Vagina (tissue), 2 donors: ENCODE measurements at places on chromosomes 12 and 14.

DNA sequence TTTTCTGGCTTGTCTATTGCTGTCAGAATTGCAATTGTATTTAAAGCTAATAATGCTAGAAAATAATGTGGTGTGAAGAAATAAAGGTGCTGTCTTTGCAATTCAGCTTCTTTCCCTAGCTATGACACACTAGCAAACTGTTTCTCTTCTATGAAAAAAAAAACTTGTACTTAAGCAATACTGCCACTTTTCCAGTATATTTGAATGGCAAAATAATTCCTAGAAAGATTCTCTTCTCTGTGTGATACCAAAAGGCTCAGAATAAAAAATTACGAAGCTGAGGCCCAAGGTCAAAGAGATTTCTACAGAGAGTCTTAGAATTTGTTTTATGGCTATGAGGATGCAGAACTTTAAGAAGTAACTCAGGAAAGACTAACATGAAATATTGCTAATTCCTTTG, 235.5 kb downstream of the ADAMTS20 start:
- DNase-seq, result no peak
- H3K36me3 ChIP-seq, result no peaks in the 10 kb centered on the region
- no peaks in the 10 kb centered on the region for H3K4me1 ChIP-seq
- no peaks in the 10 kb centered on the region for H3K27me3 ChIP-seq

- no peak for DNase-seq
- no peak overlapping the region for H3K4me3 ChIP-seq
- no peaks in the 10 kb centered on the region for H3K36me3 ChIP-seq
These were observed 1230.4 kb downstream of the AACS start for GRCh38 chr12:126295652-126296051.

GRCh38 chr12:54364413-54364812, at the start of gene GPR84:
Gene GPR84, minus strand, starts transcription at chr12:54364486. Its CDS starts 635 bp downstream, at chr12:54363851.
- no peaks in the 10 kb centered on the region for H3K27me3 ChIP-seq
- DNase-seq, result no peak
- no peak within 1 kb of the TSS for H3K4me3 ChIP-seq
- H3K4me1 ChIP-seq, result peaks cover 6% of the 10 kb centered on the region
- H3K27ac ChIP-seq, result no peak within 1 kb of the TSS

DNA sequence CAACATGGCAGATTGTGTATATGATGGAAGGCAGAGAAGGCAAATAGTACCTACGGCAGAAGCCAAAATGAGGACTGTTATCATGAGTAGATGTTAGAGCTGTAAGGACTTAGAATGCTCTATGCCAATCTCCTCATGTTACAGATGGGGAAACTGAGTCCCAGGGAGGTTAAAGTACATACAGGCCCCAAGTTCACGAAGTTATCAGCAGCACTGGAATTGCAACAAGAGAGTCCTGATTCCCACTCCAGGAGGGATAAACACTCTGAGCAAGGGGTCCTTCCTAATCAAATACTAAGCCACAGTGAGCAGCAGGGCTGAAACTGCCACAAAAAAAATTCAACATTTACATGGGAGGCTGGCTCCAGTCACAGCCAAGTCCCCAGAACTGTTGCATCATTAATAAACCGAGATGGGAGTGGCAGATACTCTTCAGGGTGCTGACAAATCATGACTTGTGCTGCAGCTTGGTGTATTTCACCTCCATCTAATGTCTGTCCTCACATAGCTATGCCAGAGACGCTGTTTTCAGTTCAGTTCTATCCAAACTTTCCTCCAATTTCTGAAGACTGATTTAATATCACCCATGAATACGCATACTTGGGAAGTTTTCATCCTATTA, 24.2 kb downstream of the NUAK1 start:
- no peak overlapping the region for H3K4me3 ChIP-seq
- DNase-seq, result no peak
- H3K36me3 ChIP-seq, result no peaks in the 10 kb centered on the region
- H3K27ac ChIP-seq, result peak overlapping the region; percentile 82
- H3K4me1 ChIP-seq, result peaks cover 96% of the 10 kb centered on the region
- H3K27me3 ChIP-seq, result no peaks in the 10 kb centered on the region

DNA sequence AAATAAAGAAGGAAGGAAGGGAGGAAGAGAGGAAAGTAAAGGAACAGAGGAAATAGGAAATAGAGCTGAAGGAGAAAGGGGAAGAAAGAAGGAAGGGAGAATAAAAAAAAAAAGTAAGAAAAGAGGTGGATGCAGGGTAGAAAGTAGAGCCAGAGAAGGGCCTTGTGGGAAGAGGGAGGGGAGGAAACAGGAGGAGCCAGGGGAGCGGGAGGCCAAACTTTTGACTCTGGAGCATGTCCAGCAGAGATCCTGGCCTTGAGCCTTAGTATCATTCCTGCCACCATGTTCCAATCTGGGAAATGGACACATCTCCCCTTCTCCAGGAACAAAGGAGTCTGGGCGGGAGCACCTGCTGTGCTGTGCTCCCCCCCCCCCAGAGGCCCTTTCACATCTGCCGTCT, 11.1 kb upstream of the SMUG1 start:
- no peak for DNase-seq
- no peaks in the 10 kb centered on the region for H3K36me3 ChIP-seq
- no peak overlapping the region for H3K4me3 ChIP-seq

GRCh38 chr12:64522807-64523206, 70.9 kb downstream of the TBK1 start:
- no peaks in the 10 kb centered on the region for H3K27me3 ChIP-seq
- no peak overlapping the region for H3K27ac ChIP-seq
- no peaks in the 10 kb centered on the region for H3K4me1 ChIP-seq
- no peaks in the 10 kb centered on the region for H3K36me3 ChIP-seq
- H3K4me3 ChIP-seq, result no peak overlapping the region
